ENCODE measurements at places on chromosomes 12 and 14.

DNA sequence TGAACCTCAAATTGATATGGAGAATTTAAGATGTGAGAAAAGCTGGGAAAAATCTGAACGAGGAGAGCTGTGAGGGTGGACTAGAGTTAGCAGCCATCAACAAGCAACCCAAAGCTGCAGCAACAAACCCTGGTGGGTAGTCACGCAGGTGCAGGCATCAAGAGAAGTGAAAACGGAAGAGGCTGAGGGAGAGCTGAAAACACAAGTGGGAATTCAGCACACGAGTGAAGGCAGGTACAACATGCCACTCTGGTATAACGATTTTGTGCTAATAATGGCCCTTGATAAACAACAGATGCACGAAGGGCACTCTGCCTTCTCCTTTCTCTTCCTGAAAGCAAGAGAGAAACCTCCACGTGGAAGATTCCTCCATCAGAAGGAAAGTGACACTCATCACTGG, 11.5 kb downstream of the TCL1B start:
- no peak for DNase-seq

- DNase-seq, result no peak
Observed at GRCh38 chr12:126212824-126213223, 1147.6 kb downstream of the AACS start.

DNA sequence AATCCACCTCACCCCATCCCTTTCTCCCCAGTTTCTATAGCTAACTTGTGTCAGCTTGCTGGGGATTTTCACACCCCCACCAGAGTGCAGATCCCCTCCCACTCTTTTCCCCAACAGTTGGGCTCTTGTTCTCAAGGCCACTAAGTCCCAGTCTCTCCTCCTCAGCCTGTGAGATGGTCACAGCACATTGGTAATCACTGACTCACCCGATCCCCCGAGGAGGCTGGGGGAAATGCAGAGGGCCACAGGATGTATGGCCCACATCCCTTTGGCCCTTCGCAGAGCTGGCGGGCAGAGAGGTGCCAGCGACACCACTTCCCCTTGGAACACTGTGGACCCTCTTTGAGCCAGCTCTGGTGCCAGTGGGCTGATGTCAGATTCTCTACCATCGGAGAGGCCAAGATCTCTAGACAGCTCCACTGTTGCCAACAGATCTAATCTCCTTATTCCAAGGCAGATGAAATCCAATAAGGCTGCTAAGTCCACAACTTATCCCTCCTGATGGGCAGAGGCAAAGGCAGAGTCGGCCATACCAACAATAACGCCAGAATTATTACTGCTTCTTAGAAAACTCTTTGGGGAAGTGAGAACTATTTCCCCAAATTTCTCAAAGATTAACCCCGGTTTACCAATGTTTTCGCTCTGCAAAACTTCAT, 1.6 kb downstream of the FMNL3 start:
- DNase-seq, result peak; percentile 22

- no peak for DNase-seq
Observed at GRCh38 chr14:105530285-105531087, 4.1 kb downstream of the TMEM121 start.

GRCh38 chr12:52066346-52067080, 3.3 kb upstream of the ATG101 start:
- no peak for DNase-seq
